Kidney capillary endothelial cell (primary cell): ENCODE measurements at places on chromosomes 16 and 17.

GRCh38 chr16:27316038-27316680 is 2.4 kb downstream of the IL4R start:
- no peak for DNase-seq

DNA sequence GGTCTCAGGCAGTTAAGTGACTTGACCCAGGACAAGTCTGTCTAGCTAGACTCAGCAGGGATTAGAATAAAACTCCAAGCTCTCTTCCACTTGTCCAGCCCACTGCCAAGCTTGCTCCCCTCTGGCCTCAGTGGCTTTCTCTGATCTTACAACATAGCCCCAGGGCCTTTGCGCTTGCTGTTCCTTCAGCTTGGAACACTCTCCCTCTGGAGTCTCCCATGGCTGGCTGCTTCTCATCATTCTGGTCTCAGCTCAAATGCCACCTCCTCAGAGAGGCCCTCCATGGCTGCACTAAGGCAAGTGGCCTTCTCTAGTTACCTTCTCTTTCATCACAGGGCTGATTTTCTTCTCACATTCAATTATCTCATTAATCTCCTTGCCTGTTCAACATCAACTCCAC is 1.1 kb downstream of the TVP23A start:
- no peak for DNase-seq

DNA sequence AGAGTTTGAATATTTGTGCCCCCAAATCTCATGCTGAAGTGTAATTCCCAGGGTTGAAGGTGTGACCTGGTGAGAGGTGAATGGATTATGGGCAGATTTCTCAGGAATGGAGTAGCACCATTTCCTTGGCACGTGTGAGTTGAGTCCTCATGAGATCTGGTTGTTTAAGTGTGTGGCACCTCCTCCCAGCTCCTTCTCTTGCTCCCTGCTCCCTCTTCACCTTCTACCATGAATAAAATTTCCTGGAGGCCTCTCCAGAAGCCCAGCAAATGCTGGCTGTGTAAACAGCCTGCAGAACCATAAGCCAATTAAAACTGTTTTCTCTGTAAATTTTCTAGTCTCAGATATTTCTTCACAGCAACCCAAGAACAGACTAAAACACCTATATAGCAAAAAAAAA is 12.6 kb upstream of the APOH start:
- DNase-seq, result no peak

GRCh38 chr16:90053902-90054500 is 23.1 kb downstream of the PRDM7 start:
- DNase-seq, result no peak

GRCh38 chr17:3893003-3893719 is at the start of gene CAMKK1:
TSS of gene CAMKK1 (minus strand) at chr17:3893053. CDS start at chr17:3885687, 7,366 bp downstream.
- DNase-seq, result peak; percentile 78

GRCh38 chr17:38728290-38728831 is 1.8 kb upstream of the CISD3 start:
- no peak for DNase-seq

- DNase-seq, result no peak
Measured at GRCh38 chr17:48738803-48739526, 10.4 kb upstream of the HOXB13 start.

DNA sequence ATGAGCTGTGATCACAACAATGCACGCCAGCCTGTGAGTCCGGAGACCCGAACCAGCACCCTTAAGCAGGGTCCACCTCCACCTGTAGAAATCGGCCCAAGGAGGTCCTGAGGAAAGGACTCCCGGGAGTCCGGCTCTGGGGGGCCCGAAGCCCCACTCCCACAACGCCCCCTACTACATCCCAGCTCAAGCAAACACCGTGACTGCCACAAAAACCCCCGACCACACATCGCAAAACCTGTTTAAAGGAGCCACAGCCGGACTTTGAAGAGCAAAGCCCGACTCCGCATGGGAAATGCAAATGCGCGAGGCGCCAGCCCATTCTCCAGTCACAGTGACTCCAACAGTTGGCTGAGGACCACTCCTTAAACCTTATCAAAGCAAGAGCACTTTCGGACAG is 682.4 kb downstream of the KCNJ18 start:
- no peak for DNase-seq

- no peak for DNase-seq
Measured at GRCh38 chr16:19854543-19854876, 30.1 kb downstream of the GPRC5B start.

DNA sequence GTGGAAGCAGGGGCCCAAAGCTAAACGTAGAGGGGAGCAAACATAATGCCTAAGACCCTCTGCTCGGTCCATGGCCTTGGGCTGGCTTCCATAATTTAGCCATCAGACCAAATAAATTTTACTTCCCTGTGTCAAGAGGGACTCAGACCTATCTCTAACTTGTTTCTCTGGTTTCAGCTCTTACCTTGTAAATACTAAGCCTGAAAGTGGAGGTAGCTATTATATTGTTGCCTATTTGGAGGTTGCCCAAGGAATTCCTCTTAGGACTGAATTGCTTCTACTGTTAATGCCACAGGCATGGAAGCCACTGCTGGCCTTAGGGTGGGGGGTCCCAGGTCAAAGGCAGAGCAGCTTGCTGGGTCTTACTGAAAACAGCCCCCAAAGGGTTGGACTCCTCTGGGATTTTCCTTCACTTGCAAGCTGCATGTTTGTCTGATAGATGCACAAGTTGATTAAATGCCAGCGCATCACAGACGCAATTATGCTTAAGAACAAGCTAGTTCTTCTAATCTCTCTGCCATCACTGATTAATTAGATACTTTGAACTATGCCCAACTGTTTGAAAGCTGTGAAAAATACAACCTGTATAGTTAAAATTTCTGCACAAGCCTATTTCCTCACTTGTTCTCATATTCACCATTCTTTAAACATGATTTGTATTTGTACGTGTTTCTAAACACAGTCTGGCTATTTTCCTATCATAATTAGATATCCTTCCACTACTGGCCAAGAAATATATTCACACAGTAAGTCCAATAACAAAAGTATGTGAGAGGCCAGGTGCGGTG is 67.9 kb upstream of the HAS3 start:
- no peak for DNase-seq

GRCh38 chr17:42880776-42881310 is 19.8 kb upstream of the G6PC1 start:
- DNase-seq, result no peak

DNA sequence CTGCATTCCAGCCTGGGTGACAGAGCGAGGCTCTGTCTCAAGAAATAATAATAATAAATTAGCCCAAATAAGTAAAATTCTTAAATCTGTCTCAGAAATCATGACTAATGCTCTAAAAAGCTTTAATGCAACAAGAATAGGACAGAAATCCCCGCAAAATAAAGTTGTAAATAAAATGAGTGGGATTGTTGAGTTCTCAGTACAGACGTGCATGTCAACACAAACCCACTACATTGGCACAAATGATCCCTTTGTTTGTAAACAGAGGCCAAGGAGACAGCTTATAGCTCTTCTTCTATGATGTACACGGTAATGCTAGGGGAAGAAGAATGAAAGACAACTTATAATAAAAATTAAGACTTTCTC is 6.0 kb downstream of the STAT5B start:
- no peak for DNase-seq

DNA sequence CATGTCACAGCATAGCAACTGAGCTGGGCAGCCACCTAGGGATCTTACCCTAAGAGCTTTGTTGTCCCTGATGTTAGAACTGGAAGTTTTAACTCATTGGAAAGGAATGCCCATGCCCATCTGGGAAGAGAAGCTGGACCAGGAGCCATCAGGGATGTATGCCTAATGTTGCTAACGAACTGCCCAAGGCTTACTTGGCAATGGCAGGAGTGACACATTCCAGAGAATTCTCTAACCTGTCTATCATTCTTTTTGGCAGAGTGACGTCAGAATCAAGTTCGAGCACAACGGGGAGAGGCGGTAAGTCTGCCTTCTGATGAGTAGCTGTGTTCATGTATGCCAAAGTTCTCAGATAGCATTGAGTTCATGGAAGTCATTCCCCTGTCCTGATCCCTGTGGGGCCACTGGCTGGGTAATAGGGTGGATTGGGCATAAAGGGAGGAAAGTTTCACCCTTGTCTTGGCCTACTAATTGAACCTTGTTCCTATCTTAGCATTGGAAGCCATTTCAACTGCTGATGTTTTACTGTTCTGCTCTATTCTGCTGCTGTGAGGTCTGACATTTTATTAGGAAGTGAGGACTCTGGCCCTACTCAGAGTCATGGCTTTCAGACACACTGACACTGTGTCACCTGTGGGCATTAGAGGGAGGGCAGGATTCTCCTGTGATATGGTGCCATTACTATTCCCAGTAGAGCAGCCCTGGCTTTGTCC is 23.7 kb downstream of the MAP3K3 start:
- DNase-seq, result no peak

DNA sequence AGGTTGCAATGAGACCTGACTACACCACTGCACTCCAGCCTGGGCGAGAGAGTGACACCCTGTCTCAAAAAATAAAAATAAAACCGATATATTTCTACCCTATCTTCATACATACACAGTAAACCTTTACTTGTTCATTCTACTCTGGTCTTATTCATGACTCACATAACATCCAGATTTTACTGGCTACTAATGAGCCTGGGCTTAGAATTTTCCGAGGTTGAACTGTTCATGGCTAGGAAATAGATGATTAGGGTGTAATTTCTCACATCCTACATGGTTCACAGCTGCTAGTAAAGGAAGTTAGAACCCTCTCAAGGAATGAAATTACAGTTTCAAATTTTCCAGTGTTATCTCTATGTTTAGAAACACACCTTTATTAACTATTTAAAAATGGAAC is 14.7 kb downstream of the GSPT1 start:
- DNase-seq, result peak; percentile 48
